Epithelial cell of prostate (primary cell): ENCODE measurements at places on chromosomes 6 and 20.
A peak's percentile ranks its signal among the peaks of the same experiment; 100 is the strongest.

- DNase-seq, result no peak
Measured at GRCh38 chr6:135434991-135435390, 62.5 kb downstream of the AHI1 start.

DNA sequence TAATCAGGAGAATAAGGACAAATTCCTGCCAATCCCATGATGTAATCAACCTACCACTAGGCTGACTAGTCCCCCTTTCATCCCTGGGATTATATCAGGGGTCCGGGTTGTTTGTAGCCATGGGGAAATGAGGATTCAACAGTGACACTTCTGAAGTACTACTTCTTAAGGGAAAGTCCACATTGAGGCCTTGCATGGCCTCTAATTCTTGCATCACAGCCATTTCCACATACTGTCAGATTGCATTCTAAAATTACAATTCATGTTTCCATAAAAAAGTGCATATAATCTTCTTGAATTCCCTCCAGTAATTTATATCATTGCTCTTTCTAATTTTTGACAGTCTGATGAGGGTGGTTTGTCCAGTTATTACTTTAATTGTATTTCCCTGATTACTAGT is 184.2 kb downstream of the PHF3 start:
- no peak for DNase-seq

- DNase-seq, result no peak
Measured at GRCh38 chr20:40744072-40744817, 55.2 kb upstream of the MAFB start.

DNA sequence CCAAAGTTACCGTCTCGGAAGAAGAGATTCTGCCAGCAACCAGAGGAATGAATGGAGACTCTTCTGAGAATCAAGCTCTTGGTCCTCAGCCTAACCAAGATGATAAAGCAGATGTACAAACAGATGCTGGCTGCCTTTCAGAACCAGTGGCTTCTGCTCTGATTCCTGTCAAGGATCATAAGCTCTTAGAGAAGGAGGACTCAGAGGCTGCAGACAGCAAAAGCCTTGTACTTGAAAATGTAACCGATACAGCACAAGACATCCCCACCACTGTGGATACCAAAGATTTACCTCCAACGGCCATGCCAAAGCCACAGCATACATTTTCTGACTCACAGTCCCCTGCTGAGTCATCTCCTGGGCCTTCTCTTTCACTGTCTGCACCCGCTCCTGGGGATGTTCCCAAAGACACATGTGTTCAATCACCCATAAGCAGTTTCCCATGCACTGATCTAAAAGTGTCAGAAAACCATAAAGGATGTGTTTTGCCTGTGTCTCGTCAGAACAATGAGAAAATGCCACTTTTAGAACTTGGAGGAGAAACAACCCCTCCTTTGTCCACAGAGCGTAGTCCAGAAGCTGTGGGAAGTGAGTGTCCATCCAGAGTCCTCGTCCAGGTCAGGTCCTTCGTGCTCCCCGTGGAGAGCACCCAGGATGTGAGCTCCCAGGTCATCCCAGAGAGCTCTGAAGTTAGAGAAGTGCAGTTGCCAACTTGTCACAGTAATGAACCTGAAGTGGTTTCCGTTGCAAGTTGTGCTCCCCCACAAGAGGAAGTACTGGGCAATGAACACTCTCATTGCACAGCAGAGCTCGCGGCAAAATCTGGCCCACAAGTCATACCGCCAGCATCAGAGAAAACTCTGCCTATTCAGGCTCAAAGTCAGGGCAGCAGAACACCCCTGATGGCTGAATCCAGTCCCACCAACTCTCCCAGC is 109.6 kb downstream of the RTN4IP1 start:
- peak; percentile 46 for DNase-seq

DNA sequence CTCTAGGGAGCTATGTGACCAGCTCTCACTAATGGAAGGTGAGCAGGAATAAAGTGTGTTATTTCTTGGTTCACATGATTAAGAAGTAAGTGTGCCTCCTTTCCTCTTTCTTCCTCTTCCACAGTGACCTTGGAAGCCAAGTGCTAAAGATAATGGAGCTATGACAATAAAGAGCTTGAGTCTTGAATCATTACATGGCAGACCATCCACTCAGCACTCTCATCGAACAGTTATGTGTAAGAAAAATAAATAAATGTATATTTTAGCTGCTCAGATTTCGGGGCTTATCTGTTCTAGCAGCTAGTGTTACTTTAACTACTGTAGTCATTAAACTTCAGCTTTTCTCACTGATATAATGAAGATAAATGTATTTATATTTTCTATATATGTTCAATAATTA is 72.9 kb downstream of the HDGFL1 start:
- no peak for DNase-seq

- DNase-seq, result no peak
Measured at GRCh38 chr6:89357390-89357789, 4.9 kb upstream of the UBE2J1 start.

DNA sequence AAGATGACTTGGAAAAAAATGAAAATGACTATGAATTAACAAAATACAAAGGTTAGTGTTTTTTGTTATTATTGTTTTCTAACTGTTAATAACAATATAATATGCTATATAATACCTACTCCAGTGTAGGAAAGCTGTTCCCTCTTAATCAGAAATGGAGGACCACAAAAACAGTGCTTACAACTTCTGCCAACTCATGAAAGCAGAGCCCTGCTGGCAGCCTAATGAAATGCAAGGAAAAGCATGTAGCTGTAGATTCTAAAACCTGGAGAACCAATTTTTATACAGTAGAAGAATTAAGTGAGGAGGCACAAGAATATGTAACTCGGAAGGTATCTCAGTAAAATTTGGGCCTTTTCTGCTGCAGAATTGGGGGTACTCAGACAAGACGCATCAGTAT is 29.4 kb downstream of the PHIP start:
- no peak for DNase-seq

DNA sequence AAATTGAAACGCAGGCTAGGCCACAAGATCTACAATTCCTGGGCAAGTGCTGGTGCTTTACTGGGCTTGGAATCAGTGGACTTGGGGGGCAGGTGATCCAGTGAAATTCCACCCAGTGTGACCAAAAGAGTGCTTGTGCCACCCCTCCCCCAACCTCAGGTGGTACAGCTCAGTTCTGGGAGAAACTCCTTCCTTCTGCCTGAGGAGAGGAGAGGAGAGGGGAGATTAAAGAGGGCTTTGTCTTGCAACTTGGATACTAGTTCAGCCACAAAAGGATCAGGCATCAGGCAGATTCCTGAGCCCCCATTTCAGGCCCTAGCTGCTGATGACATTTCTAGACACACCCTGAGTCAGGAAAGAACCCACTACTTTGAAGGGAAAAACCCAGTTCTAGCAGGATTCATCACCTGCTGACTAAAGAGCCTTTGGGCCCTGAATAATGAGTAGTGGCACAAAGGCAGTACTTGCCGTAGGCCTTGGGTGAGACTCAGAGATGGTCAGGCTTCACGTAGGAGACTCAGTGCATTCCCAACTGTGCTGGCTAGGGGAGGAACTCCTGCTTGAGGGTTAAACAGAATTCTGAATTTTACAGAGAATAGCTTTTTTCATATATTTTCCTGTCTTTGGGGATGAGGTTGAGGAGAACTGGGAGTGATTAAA is 446.7 kb downstream of the BMP2 start:
- no peak for DNase-seq

- DNase-seq, result no peak
Measured at GRCh38 chr6:139685009-139685408, 310.6 kb upstream of the CITED2 start.

GRCh38 chr6:31877125-31877650 is 1.6 kb downstream of the SLC44A4 start:
- no peak for DNase-seq

- DNase-seq, result no peak
Measured at GRCh38 chr6:1315560-1316386, 3.9 kb downstream of the FOXQ1 start.

- DNase-seq, result no peak
Measured at GRCh38 chr6:113540466-113540865, 316.7 kb upstream of the MARCKS start.

GRCh38 chr6:52532457-52532856 is 44.4 kb downstream of the TRAM2 start:
- no peak for DNase-seq

DNA sequence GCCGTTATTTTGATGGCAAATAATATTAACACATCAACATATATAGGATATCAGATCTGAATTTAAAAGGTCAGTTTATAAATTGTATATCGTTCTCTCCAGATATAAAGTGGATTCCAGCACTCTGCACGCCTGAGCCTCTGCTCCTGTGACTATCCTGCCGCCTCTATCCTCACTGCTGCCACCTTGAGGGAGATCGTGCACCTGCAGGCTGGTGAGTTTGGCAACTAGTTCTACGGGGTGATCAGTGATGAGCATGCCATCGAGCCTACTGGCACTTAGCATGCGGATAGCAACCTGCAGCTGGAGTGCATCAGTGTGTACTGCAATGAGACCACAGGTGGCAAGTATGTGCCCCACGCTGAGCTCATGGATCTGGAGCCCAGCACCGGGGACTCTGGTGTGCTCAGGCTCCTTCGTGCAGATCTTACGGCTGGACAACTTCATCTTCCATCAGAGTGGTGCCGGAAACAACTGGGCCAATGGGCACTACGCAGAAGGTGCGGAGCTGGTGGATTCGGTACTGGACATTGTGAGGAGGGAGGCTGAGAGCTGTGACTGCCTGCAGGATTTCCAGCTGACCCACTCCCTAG is 84.9 kb downstream of the FBXO5 start:
- DNase-seq, result no peak

DNA sequence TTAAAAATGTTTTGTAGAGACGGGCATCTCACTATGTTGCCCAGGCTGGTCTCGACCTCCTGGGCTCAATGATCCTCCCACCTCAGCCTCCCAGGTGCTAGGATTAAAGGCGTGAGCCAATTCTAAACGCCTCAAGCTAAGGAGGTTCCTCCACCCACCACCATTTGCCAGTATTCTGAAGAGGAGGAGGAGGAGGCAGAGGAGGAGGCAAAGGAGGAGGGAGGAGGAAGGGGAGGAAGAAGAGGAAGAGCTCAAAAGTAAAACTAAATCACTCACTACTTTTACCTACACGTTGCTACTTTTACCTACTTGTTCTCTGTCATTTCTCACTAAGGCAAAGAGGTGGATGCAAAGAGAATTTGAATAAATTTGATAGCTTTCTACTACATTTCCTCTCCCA is 63.6 kb upstream of the ARID1B start:
- DNase-seq, result no peak

DNA sequence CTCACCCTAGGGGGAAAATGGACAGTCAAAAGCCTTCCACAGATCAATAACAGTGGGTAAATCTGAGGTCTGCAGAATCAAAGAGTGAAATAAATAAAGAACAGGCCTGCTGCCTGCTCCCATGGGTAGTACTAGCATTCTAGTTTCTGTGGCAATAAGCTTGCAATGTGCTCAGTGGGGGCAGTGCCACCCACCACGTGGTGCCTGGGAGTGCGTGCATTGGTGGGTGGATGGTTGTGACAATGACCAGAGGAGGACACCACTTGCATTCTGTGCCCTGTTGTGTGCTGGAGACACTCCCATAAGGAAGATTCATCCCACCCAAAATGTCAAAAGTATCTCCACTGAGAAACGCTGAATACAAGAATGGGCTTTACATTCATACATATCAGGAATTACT is 95.5 kb upstream of the NEDD9 start:
- no peak for DNase-seq

- no peak for DNase-seq
Measured at GRCh38 chr6:81788748-81789147, 36.3 kb upstream of the TENT5A start.

DNA sequence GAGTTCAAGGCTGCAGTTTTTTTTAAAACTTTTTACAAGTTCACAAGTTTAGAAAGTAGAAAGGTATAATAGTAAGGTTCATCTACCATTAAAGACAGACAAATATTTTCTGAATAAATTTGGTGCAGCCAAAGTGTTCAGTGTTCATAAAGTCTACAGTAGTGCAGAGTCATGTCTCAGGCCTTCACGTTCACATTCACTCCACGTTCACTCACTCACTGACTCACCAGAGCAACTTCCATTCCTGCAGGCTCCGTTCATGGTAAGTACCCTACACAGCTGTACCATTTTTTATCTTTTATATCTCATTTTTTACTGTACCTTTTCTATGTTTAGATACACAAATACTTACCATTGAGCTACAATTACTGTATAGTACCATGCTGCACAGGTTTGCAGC is 67.6 kb downstream of the B4GALT5 start:
- no peak for DNase-seq

DNA sequence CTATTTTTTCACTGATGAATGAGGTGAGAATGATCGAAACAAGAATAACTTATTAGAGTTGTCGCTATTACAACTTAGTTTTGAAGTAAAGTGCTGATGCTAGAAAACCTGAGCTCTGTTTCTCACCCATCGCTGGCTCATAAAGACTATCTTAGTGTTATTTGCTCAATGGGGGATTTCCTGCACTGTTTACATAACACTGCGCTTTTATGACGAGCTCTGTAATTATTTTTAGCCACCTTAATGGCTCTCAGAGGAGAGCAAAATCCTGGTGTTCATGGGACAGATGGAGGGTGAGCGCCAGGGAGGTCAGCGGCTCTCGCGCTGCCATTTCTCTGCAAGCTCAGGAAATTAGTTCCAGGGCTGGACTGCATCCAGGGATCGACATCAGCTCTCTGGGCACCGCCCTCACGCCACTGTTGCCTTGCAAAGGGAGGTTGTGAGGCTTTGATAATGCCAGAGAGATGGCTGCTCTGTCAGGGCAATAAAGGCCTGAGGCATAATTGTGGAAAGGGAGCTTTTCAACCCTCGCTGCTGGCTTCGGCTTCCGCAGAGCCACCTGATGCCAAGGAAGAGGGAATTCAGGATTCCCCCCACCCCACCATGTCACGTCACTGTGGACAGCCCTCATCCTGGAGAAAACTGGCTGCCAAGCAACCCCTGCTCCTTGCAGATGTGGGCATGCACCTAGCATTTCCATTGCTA is 72.0 kb downstream of the DACT2 start:
- no peak for DNase-seq

DNA sequence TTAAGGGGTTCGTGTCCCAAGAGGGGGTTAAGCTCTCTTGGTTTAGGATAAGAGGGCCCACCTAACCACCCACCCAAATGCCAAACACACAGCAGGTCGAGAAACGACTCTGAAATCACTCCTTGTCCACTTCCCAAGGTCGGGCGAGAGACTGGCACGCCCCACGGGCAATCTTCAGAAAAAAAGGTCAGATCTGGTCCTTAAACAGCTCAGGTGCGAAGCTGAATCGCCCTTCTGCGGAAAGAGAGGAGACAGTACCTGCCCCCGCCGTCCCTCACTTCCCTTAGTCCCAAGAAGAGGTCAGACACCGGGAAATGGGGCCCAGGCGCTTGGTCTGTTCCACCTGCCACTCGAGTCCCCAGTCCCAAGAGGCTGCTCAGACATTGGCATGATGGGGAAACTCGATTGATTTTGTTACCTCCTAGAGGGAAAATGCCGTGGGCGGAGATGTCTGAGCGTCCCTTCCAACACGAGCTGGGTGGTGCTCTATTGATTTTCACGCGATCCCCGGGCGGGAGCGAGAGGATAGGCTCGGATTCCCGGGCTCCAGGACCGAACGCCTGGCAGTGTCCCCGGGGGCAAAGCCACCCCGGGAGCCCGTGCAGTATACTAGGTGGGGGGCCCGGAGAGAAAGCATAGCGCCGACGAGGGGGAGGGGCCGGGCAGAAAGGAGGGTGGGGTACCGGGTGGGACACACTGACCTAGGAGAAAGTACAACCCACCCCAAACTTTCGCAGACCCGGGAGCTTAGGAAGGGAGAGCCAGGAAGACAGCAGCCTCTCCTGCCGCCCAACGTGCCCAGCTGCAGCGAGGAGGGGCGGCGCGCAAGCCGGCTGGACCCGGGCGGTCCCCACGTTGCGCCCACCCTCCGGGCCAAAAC is 1.1 kb upstream of the SAMD5 start:
- no peak for DNase-seq

- no peak for DNase-seq
Measured at GRCh38 chr6:15911753-15912504, 217.0 kb upstream of the MYLIP start.
